ENCODE measurements at places on chromosomes 1 and 21.
A peak's percentile ranks its signal among the peaks of the same experiment; 100 is the strongest.

DNA sequence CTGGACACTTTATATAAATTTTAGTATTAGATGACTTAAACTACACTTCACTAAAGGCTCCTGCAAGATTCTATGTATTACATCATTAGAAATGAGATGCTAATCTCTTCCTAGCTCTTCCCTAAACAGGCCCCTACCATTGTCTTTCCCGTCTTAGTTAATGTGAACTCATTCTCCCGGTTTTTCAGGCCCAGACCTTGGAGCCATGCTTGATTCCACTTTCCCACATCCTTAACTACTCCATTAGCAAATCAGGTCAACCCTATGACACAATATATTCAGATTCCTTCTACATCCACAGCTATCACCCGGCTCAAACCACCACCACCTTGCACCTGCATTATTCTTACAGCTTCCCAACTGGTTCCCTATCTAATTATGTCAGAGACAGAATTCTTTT, 73.3 kb downstream of the NVL start:
- H3K36me3 ChIP-seq: peaks cover 11% of the 10 kb centered on the region
- no peak overlapping the region for H3K4me3 ChIP-seq
- no peak overlapping the region for H3K27ac ChIP-seq
- H3K27me3 ChIP-seq: no peaks in the 10 kb centered on the region
- no peaks in the 10 kb centered on the region for H3K4me1 ChIP-seq

DNA sequence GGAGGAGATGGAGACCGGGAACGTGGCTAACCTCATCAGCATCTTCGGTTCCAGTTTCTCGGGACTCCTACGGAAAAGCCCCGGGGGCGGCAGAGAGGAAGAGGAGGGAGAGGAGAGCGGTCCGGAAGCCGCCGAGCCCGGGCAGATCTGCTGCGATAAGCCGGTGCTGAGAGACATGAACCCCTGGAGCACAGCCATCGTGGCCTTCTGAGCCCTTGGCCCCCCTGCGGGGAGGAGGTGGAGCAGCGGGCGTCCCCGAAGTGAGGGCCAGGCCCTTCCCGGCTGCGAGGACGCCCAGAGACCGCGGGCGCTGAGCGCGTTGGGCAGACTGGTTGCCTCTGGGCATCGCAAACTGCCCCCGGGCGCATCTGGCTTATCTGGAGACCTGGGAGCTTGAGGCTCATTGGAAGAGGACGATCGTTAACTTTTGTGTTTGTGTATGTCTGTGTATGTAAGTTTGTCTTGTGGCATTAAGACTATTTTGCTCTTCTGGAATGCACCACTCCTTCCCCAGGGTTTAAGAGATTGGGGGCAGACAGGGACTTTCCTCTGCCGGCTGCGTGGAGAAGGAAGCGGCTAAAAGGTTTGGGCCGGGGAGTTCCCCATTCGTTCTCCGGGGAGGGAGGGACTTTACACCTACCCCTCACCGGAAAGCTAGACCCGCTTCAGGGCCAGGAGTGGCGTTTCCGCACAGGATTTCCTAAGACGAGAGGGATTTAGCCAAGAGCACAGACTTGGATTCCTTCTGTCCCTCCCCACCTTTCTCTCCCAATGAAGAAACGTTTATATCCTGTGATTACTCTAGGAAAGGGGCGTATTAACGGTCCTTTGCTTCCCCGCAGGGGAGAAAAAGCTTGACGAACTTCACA, 1.4 kb downstream of the IER5 start:
- no peaks in the 10 kb centered on the region for H3K27me3 ChIP-seq
- H3K27ac ChIP-seq: peak overlapping the region; percentile 90
- H3K4me3 ChIP-seq: peak overlapping the region; percentile 93
- H3K36me3 ChIP-seq: peaks cover 42% of the 10 kb centered on the region
- peaks cover 26% of the 10 kb centered on the region for H3K4me1 ChIP-seq

DNA sequence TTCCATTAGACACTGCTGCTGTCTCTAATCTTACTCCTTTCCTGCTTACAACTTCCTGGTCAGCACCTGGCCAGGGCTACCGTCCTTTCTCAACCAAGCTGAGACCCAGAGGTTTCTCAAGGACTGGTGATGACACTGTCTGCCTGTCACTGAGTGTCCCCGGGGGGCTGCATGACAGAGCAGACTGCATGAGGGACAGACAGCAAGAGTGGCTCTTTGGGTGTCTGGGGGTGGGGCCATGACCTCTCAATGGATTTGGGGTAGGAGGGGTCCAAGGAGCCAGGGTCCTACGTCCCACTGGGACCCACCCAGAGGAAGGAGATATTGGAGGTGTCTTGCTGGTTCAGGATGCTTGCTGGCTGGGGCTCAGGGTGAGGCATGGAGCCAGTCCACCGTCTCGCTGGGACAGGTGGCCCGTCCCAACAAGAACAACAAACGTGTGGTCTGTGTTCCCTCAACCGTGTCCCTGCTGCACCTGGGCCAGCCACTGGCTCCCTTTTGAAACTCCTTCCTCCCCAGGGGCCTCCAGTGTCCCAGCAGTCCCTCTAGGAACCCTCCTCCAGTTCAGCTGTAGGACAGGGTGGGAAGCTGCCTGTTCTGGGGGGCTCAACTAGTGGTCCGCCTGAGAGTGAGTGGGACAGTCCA, 344.6 kb upstream of the AJAP1 start:
- H3K36me3 ChIP-seq: no peaks in the 10 kb centered on the region
- H3K4me1 ChIP-seq: no peaks in the 10 kb centered on the region
- DNase-seq: no peak
- H3K4me3 ChIP-seq: no peak overlapping the region
- H3K27ac ChIP-seq: no peak overlapping the region

DNA sequence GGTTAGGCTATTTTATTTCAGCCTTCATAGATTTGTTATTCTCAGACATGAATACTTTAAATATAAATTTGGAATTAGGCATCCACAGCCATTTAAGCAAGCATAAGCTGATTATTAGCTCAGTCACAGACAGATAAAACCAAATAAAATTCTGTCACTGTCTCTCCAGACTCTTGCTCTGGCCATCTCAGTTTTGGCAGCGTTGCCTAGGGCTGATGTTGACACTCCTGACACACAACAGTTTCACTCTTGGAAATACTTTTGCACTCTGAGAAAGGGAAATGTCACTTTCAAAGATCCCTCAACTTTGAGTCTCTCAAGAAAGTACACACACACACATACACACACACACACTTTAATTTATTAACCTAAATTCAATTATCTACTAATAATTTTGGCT, 372.7 kb downstream of the BRINP3 start:
- H3K27me3 ChIP-seq: no peaks in the 10 kb centered on the region
- H3K4me1 ChIP-seq: peaks cover 11% of the 10 kb centered on the region

GRCh38 chr1:8477166-8477982, 159.5 kb downstream of the SLC45A1 start:
- H3K4me3 ChIP-seq: no peak overlapping the region
- H3K36me3 ChIP-seq: no peaks in the 10 kb centered on the region
- H3K4me1 ChIP-seq: peaks cover 5% of the 10 kb centered on the region
- DNase-seq: no peak
- H3K27me3 ChIP-seq: no peaks in the 10 kb centered on the region
- no peak overlapping the region for H3K27ac ChIP-seq

DNA sequence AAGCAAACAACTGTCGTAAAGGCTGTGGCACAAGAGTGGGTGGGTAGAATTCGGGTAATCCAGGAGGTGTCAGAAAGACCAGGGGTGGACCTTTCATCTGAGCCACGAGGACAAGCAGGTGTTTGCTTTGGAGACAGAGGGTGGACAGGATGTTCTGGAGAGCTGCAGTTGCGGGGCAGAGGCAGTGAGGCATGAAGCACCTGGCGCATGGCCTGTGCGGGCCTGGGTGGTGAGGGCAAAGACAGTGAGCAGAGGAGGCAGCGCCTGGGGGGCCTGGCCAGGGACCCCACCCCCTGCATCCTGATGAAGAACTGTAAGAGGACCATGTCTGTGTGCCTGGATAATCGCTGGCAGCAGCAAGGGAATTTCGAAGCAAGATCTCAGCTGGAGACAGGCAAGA, 24.9 kb downstream of the KIF26B start:
- DNase-seq: no peak
- H3K4me1 ChIP-seq: peaks cover 17% of the 10 kb centered on the region
- H3K4me3 ChIP-seq: no peak overlapping the region
- H3K36me3 ChIP-seq: peaks cover 9% of the 10 kb centered on the region

- H3K36me3 ChIP-seq: no peaks in the 10 kb centered on the region
- DNase-seq: no peak
- H3K4me1 ChIP-seq: no peaks in the 10 kb centered on the region
- no peak overlapping the region for H3K27ac ChIP-seq
Measured at GRCh38 chr1:11342621-11343032, 69.6 kb downstream of the UBIAD1 start.

- H3K27me3 ChIP-seq: no peaks in the 10 kb centered on the region
- H3K4me1 ChIP-seq: no peaks in the 10 kb centered on the region
- no peak overlapping the region for H3K27ac ChIP-seq
Measured at GRCh38 chr1:214380986-214381695, 100.2 kb downstream of the SMYD2 start.

GRCh38 chr1:34929497-34929852, at the start of gene DLGAP3:
DLGAP3 (minus strand) TSS chr1:34929650; CDS start chr1:34905383, 24,267 bp downstream.
- DNase-seq: no peak
- H3K27me3 ChIP-seq: peaks cover 61% of the 10 kb centered on the region
- H3K4me3 ChIP-seq: peak within 1 kb of the TSS; percentile 41

GRCh38 chr21:41482301-41482700, 25.7 kb downstream of the TMPRSS2 start:
- no peak overlapping the region for H3K4me3 ChIP-seq
- no peak for DNase-seq
- H3K27me3 ChIP-seq: no peaks in the 10 kb centered on the region
- no peak overlapping the region for H3K27ac ChIP-seq
- H3K4me1 ChIP-seq: peaks cover 15% of the 10 kb centered on the region
- no peaks in the 10 kb centered on the region for H3K36me3 ChIP-seq

DNA sequence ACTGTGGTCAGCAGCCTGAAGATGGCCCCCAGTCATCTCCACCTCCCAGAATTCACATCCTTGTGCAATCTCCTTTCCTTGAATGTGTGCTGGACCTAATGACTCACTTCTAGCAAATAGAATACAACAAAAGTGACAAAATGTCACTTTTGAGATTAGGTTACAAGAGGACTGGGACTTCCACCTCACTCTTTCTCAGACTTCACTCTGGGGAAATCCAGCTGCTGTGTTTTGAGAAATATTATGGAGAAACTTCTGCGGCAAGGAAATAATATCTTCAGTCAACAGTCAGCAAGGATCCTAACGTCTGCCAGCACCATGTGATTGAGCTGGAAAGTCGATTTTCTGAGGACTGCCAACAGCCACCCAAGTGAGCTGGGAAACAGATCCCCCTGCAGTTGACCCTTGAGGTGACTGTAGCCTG, 70.5 kb upstream of the GADD45A start:
- no peak overlapping the region for H3K27ac ChIP-seq
- H3K27me3 ChIP-seq: no peaks in the 10 kb centered on the region
- no peak for DNase-seq

DNA sequence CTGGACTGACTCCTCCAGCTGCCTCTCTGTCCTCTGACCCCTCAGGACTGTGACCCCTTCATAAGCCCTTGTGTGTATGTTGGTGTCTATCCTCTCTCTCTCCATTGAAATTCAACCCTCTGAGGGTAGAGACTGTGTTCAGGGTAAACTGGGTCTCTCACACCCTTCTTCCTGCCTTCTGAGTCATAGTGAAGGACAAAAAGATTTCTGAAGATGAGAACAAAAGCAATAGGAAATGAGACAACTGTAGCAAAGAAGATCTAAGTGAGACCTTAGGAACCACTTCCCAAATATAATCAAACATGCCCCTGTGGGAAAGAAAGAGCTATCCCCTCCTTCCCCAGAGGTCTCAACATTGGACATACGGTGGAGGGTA, 16.9 kb downstream of the NUAK2 start:
- no peak for DNase-seq
- H3K4me3 ChIP-seq: no peak overlapping the region
- peak overlapping the region; percentile 59 for H3K27ac ChIP-seq
- H3K4me1 ChIP-seq: peaks cover 19% of the 10 kb centered on the region
- H3K27me3 ChIP-seq: no peaks in the 10 kb centered on the region

GRCh38 chr1:40755067-40755466, 28.5 kb upstream of the KCNQ4 start:
- no peak for DNase-seq
- no peak overlapping the region for H3K4me3 ChIP-seq
- H3K4me1 ChIP-seq: no peaks in the 10 kb centered on the region
- no peak overlapping the region for H3K27ac ChIP-seq
- no peaks in the 10 kb centered on the region for H3K27me3 ChIP-seq
- peaks cover 31% of the 10 kb centered on the region for H3K36me3 ChIP-seq

DNA sequence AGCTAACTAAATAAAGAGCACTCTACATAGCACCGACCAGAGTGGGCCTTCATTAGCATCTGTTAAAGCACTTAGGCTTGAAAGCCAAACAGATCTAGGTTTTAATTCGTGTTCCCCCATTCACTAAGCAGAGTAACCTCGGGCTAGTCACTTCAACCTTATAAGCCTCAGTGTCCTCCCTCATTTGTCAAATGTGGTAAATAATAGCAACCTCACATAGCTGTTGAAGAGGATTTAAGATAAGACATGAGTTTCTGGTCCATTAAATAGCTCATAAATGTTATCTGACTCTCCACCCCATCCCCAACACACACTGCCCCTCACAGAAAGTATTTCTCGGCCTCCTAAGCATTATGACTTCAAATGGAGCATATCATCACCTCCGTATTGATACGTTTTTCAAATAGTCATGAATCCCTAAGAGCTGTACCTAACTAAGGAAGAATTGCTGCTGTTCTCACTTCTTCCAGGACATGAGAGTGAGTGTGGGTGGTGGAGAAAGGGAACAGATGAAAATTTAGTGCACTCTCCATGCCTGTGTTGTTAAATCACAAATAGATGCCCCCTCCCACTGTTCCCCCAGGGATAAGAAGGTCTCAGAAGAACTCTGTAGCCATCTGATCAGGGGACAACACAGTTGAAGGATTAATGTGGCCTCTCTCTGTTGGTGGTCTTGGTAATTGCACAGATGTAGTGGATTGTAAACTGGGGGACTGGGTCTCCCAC, 47.6 kb downstream of the PLPP3 start:
- H3K27ac ChIP-seq: no peak overlapping the region
- no peaks in the 10 kb centered on the region for H3K27me3 ChIP-seq
- DNase-seq: no peak

- no peak for DNase-seq
- H3K27ac ChIP-seq: no peak overlapping the region
- no peak overlapping the region for H3K4me3 ChIP-seq
- H3K36me3 ChIP-seq: no peaks in the 10 kb centered on the region
- H3K27me3 ChIP-seq: no peaks in the 10 kb centered on the region
Measured at GRCh38 chr1:76868916-76869315, 1.6 kb downstream of the ST6GALNAC5 start.

- no peaks in the 10 kb centered on the region for H3K27me3 ChIP-seq
- H3K27ac ChIP-seq: no peak overlapping the region
- DNase-seq: no peak
- H3K4me3 ChIP-seq: no peak overlapping the region
- no peaks in the 10 kb centered on the region for H3K36me3 ChIP-seq
Measured at GRCh38 chr1:186206048-186206570, 168.9 kb downstream of the TPR start.

DNA sequence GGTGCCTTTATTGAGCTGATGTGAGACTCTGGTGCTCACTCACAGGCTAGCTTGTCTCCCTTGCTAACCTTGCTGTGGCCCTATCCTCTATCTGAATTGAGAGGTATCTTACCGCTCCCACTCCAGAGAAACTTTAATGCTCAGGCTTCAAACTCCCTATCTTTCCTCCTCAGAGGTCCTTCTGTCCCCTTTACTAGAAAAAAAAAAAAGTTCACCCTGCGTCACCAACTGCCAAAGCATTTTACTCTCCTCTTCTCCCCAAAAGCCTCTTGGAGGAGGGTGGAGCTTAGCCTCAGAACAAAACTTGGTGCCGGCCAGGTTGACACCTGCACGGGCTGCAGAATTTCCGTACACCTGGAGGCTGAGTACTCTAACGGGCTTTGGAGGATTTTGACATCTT, 55.1 kb downstream of the ATP2B4 start:
- DNase-seq: no peak
- peaks cover 13% of the 10 kb centered on the region for H3K27me3 ChIP-seq
- no peaks in the 10 kb centered on the region for H3K4me1 ChIP-seq
- H3K36me3 ChIP-seq: no peaks in the 10 kb centered on the region
